C1 segment of cervical spinal cord (tissue), 14 donors: ENCODE measurements at places on chromosomes 5 and 9.
A peak's percentile ranks its signal among the peaks of the same experiment; 100 is the strongest.

DNA sequence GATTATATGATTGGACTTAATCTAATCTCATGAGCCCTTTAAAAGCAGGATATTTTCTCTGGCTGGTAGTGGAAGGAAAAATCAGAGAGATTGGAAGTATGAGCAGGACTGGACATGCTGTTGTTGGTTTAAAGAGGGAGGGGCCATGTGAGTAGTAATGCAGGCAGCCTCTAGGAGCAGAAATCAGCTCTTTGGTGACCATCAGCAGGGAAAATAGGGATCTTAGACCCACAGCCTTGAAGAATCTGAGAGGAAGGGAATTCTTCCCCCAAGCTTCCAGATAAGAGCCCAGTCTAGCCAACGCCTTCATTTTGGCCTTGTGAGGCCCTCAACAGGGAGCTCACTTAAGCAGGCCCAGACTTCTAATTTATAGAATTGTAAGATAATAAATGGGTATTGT is 9.5 kb downstream of the SH3GL2 start:
- no peak for DNase-seq

GRCh38 chr5:79436821-79437220 is 77.1 kb downstream of the HOMER1 start:
- no peak for DNase-seq

- no peak for DNase-seq
These were observed at the start of gene PCDHB16 for GRCh38 chr5:141182248-141182647. Gene PCDHB16 (plus strand): TSS chr5:141182387. CDS start chr5:141182560, 173 bp downstream.

DNA sequence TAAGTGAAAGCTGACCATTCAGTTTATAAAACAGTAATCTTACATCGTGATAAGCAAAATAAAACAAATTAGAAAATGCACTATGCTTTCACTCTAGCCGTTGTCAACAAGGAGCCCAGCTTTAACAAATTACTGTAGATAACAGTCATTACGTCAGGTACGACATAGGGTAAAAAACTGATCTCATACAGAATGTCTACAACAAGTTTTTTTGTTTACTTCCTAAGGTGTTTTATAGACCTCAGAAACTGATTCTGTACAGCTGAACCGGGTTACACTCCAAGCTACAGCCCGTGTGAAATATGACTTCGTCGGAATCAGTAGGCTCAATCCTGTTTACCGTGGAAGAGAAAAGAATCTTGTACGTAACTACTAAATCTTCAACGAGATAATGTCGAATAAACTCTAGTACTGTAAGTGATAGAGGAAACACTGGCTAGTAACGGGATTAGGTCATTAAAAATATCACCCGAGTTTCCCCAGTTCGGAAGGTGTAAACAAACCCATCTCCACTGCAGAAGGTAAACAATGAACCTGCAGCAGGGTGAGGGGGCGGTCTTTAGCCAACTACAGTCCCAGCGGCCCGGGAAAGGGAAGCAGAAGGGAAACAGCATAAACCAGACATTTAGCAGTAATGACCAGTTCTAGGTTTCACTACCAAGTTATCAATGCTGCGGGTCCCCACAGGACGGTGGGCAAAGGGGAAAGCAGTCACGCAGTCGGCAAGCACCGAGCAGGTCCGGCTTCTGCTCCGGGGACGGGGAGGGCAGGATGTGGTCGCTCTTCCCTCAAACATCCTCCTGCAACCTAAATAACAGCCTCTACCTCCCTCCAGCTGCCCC is 1.1 kb downstream of the RICTOR start:
- peak; percentile 70 for DNase-seq
